ENCODE measurements at places on chromosomes 11 and 22. TPM values are rescaled to one million over a fixed set of nuclear protein-coding genes. Genes with fewer than 3 reads are reported as not detected.

GRCh38 chr11:94332814-94333213 lies 28.4 kb downstream of the IZUMO1R start:
- no peak for DNase-seq
- no peak overlapping the region for H3K27ac ChIP-seq
- H3K36me3 ChIP-seq = no peaks in the 10 kb centered on the region
- no peak overlapping the region for H3K4me3 ChIP-seq
- H3K4me1 ChIP-seq = peaks cover 9% of the 10 kb centered on the region

DNA sequence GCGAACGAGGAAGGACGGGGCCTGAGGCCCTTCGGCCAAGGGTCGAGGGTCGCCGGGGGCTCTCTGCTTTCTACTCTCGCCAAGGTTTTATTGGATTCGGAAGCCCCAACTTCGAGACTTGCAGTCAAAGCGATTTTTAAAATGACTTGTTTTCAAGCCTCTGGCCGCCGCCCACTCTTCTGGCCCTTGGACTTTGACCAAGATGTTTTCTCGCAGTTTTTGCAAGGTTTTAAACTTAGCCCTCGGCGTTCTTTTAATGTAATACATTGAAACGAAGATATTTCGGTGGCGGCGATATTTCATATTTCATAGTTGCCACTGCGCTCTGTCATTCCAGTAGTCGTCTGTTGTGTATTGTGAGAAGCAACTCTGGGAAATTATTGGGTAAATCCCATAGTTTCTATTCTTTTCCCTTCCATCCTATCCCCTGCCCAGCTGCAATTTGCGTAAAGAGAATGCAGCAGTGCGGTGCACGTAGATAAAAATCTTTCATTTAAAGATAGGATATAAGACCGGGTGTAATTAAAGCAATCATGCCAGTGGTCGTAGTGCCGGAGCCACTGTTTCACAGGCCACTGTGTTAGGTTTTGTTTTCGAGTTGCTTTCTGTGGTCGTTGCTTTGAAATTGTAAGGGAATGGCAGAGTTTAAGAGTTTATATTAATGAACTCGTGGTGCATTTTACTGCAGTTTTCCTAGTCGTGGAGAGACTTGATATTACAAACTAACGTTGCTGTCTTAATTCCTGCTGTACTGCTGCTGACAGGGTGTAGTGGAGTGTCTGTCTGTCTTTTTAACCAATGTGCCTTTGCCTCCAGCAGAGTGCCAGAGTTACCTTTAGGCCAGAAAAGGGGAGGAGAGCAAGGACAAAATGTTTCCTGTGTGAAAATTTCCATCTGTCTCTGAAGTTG lies 702 bp downstream of the BIRC2 start:
- peaks cover 14% of the 10 kb centered on the region for H3K36me3 ChIP-seq
- peak; percentile 60 for DNase-seq
- H3K27ac ChIP-seq = peak overlapping the region; percentile 90
- peak overlapping the region; percentile 88 for H3K4me3 ChIP-seq

DNA sequence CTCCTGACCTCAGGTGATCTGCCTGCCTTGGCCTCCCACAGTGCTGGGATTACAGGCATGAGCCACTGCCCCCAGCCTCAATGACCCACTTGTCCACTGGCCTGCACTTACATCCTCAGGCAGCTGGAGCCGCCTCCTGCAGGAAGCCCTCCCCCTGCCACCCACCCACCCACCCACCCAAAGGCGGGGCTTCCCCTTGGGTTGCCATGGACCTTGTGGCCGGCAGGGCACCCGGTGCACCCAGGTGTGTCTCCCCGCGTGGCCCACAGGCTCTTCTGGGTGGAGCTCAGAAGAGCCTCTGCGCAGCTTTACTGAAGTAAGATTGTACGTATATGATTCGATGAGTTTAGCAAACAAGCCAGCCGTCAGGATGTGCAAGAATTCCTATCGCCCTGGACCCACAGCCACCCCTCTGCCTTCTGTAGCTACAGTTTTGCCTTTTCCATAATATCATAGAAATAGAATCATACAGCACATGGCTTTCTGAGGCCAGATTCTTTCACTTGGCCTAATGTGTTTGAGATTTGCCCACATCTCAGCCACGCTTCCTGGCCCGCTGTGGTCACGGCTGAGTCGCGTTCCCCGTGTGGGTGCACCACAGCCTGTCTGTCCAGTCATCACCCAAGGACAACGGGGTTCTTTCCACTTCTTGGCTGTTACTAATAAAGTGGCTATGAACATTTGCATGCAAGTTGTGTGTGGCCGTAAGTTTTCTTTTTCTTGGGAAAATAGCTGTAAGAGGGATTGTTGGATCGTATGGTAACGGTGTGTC lies 5.3 kb upstream of the BRSK2 start:
- no peak for DNase-seq
- H3K4me3 ChIP-seq = no peak overlapping the region
- H3K27ac ChIP-seq = no peak overlapping the region
- H3K36me3 ChIP-seq = no peaks in the 10 kb centered on the region
- no peaks in the 10 kb centered on the region for H3K27me3 ChIP-seq

DNA sequence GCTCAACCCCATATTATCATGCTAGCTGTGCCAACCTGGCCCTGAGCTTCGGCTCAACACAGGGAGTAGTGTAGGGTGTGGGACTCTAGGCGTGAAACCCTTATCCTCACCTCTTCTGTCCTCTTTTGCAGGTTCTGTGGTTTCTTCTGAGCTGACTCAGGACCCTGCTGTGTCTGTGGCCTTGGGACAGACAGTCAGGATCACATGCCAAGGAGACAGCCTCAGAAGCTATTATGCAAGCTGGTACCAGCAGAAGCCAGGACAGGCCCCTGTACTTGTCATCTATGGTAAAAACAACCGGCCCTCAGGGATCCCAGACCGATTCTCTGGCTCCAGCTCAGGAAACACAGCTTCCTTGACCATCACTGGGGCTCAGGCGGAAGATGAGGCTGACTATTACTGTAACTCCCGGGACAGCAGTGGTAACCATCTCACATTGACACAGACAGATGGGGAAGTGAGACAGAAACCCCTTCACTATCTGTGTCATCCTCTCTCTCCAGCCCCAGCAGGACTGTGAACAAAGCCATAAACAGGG lies 76.4 kb downstream of the GGTLC2 start:
- peaks cover 21% of the 10 kb centered on the region for H3K4me1 ChIP-seq
- DNase-seq = no peak
- H3K36me3 ChIP-seq = no peaks in the 10 kb centered on the region
- H3K4me3 ChIP-seq = no peak overlapping the region
- H3K27ac ChIP-seq = peak overlapping the region; percentile 80
- no peaks in the 10 kb centered on the region for H3K27me3 ChIP-seq

DNA sequence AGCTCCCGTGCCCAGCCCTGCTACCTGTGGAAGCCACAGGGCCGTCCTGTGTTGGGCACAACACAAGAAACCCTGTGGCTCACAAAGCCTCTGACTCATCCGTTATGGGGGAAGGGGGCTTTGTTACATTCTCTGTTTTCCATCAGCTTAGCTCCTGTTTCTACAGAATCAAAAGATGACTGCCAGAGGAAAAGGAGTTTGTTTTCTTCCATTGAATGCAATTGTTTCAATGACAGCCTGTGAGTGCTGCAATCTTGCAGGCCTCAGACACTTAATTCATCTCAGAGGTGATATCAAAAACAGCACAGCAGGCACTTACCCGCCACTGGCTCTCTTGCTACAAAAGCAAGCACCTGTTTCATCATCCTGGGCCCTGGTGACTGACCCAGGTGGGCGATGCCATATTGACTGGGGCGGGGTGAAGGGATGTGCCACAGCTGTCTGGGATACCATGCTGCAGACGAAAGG lies 194.3 kb downstream of the OPCML start:
- no peaks in the 10 kb centered on the region for H3K4me1 ChIP-seq
- DNase-seq = no peak
- H3K27me3 ChIP-seq = no peaks in the 10 kb centered on the region
- H3K4me3 ChIP-seq = no peak overlapping the region
- H3K27ac ChIP-seq = no peak overlapping the region

Gene MISFA
- 0.36 TPM for total RNA-seq

DNA sequence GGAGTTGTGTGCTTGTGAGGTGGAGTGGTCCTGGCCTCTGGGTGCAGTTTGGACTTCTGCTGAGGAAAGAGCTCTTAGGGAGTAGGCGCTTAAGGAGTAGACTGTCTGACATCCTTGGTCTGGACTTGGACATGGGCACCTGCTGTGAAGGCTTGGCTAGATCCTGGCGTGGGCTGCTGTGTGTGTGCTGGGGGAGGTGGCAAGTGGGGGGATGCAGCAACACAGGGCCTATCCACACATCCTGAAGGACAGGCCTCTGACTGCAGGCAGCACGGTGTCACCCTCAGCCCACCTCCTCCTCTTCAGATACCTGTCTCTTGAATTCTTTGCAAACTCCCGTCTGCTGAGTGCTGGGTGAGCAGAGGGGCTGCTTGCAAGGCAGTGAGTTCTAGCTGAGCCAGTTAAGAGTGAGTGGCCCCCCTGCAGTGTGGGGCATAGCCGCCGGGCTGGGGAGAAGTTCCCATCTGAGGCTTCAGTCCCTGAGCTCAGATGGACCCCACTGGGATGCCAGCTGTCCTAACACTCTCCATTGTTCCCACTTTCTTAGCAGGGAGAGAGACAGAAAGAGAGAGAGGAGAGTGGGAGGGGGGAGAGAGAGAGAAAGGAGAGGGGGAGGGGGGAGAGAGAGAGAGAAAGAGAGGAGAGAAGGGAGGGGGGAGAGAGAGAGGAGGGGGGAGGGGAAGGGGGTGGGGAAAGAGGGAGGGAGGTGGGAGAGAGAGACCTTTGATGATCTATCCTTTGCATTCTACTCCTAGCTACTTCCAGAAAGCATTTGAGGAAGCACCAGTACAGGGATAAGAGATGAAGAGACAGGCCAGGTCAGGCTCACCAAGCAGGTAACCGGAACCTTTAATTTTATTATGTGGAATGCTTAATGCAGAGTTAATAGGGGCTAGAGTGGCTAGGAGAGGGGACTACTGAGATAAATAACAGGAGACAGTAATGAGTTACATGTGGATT lies 12.6 kb downstream of the SOX10 start:
- H3K4me1 ChIP-seq = no peaks in the 10 kb centered on the region
- no peak overlapping the region for H3K27ac ChIP-seq
- no peak overlapping the region for H3K4me3 ChIP-seq
- peaks cover 5% of the 10 kb centered on the region for H3K36me3 ChIP-seq
- no peak for DNase-seq

Gene ACTN3
- total RNA-seq = not detected

Gene SYT7
- 23.2 TPM for total RNA-seq

GRCh38 chr11:107916671-107917241 lies 11.5 kb upstream of the RAB39A start:
- no peak overlapping the region for H3K27ac ChIP-seq
- H3K4me3 ChIP-seq = no peak overlapping the region

GRCh38 chr11:17851697-17852096 lies 117.1 kb downstream of the KCNC1 start:
- no peaks in the 10 kb centered on the region for H3K36me3 ChIP-seq
- H3K4me1 ChIP-seq = peaks cover 16% of the 10 kb centered on the region
- DNase-seq = no peak

GRCh38 chr22:39941601-39942000 lies 18.6 kb upstream of the TMA7B start:
- H3K27me3 ChIP-seq = peaks cover 20% of the 10 kb centered on the region
- H3K4me1 ChIP-seq = no peaks in the 10 kb centered on the region
- H3K4me3 ChIP-seq = no peak overlapping the region
- no peaks in the 10 kb centered on the region for H3K36me3 ChIP-seq

DNA sequence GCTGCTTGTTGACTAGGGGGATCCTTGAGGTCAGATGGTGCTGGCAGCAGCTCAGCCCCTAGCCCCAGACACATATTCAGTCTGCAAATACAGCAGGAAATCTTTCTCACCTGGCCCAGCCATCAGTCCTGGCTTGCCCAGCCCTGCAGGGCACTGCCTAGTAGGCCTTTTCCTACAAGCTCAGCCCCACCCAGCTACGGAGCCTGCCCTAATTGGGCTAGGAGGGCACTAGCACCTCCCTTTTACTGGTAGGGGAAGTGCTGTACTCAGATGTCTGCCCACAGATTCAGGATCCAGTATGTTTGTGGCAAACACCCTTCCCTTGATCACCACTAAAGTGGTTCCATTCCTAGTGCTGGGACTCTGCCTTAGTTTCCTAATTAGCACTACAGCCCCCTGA lies 257.1 kb upstream of the CADM1 start:
- no peak overlapping the region for H3K4me3 ChIP-seq
- no peaks in the 10 kb centered on the region for H3K4me1 ChIP-seq
- peaks cover 5% of the 10 kb centered on the region for H3K27me3 ChIP-seq
- no peaks in the 10 kb centered on the region for H3K36me3 ChIP-seq
- DNase-seq = no peak
- no peak overlapping the region for H3K27ac ChIP-seq

GRCh38 chr11:6618117-6619003 lies 862 bp downstream of the TPP1 start:
- peaks cover 14% of the 10 kb centered on the region for H3K4me1 ChIP-seq
- H3K27ac ChIP-seq = 0 out of 2 replicates have a peak overlapping the region, but pooled peaks have one; percentile 1
- DNase-seq = peak; percentile 54
- peak overlapping the region; percentile 79 for H3K4me3 ChIP-seq
- H3K27me3 ChIP-seq = no peaks in the 10 kb centered on the region

Gene IRAG1
- total RNA-seq = 0.29 TPM

- no peaks in the 10 kb centered on the region for H3K27me3 ChIP-seq
- no peak overlapping the region for H3K4me3 ChIP-seq
- H3K4me1 ChIP-seq = no peaks in the 10 kb centered on the region
These were observed 52.5 kb upstream of the SYN3 start for GRCh38 chr22:33110562-33111163.

Gene APOC3
- not detected for total RNA-seq

DNA sequence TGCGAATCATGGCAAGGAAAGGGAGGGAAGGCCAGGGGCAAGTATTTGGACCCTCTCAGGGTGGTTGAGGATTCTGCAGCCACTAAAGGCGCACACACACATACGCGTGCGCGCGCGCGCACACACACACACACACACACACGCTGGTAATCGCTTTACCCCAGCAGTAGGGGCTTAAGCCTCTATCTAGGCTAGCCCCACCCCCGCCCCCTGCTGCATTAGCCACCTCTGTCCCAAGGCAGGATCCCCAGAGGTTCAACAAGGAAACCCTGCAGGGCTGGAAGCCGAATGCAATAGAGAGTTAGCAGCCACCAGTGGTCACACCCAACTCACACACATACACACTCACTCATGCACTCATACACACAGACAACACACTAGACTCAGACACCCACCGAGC lies 28.6 kb upstream of the ELFN2 start:
- H3K4me1 ChIP-seq = peaks cover 25% of the 10 kb centered on the region
- H3K27ac ChIP-seq = peak overlapping the region; percentile 93
- no peak for DNase-seq
- H3K27me3 ChIP-seq = no peaks in the 10 kb centered on the region
- no peaks in the 10 kb centered on the region for H3K36me3 ChIP-seq
- no peak overlapping the region for H3K4me3 ChIP-seq

Gene GDPD5
- 21.4 TPM for total RNA-seq

GRCh38 chr11:10500757-10501684 lies 40.0 kb downstream of the RNF141 start:
- no peak overlapping the region for H3K27ac ChIP-seq
- H3K4me1 ChIP-seq = no peaks in the 10 kb centered on the region
- H3K36me3 ChIP-seq = peaks cover 16% of the 10 kb centered on the region
- no peaks in the 10 kb centered on the region for H3K27me3 ChIP-seq

DNA sequence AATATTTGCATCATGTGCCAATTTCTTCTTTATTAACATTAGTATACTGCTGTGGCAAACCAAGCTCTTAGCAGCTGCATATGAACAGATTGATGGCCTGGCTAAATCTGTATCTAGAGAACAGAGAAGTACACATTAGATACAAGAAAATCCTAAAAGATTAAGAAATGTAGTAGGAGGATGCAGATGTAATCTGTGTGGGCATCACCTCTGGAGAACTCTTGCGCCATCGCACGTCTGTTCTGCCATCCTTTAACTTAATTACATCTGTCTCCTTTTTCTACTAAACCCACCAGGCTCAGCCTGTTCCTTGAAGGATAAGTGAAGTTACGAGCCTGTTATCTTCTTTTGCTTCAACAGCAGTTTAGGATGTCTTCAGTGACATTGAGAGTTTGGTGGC lies 196.4 kb upstream of the PITPNB start:
- no peak overlapping the region for H3K27ac ChIP-seq
- no peak overlapping the region for H3K4me3 ChIP-seq
- H3K4me1 ChIP-seq = peaks cover 9% of the 10 kb centered on the region
- DNase-seq = no peak

Measured in PC-3 (cell line).